ENCODE measurements at places on chromosomes 5 and 9.

- DNase-seq: no peak
These were observed 28.2 kb downstream of the GABRP start for GRCh38 chr5:170811719-170812118.

GRCh38 chr5:140372971-140373487 is 13.0 kb downstream of the SLC4A9 start:
- DNase-seq: peak; percentile 45

GRCh38 chr9:127553793-127554192 is 58.3 kb upstream of the STXBP1 start:
- DNase-seq: no peak

GRCh38 chr5:81986126-81986525 is 14.3 kb downstream of the ATG10 start:
- no peak for DNase-seq

- peak; percentile 35 for DNase-seq
These were observed 43.4 kb upstream of the BICD2 start for GRCh38 chr9:92807757-92808725.

DNA sequence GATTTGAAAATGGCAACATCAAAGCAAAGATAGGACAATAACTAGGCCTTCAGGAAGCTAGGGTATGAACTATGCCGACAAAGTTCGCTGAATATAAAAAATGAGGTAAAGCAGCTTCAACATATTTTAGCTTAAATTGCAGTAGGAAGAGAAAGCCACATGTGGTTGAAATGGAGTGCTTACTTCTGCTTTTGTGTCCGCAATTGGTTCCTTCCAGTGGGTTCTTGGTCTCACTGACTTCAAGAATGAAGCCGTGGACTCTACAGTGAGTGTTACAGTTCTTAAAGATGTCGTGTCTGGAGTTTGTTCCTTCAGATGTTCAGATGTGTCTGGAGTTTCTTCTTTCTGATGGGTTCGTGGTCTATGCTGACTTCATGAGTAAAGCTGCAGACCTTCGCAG is 95.2 kb downstream of the APTX start:
- no peak for DNase-seq

DNA sequence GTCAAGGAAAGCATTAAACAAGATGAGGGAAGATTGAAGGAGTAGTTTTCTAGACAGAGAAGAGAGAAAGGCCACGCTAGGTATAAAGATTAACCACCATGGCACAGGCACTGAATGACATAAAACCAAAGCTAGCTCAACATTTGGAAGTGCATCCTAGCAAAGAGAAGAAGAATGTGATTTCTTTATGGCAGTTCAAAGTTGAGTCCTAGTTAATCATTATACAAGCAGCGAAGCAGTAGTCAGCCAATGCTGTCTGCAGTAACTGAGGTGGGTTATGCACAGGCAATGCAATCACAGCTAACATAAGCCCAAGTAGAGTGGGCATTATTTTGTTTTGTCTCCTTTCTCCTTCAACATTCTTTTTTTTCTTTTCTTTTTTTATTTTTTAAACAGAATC is 24.0 kb upstream of the ANKRD31 start:
- DNase-seq: no peak

DNA sequence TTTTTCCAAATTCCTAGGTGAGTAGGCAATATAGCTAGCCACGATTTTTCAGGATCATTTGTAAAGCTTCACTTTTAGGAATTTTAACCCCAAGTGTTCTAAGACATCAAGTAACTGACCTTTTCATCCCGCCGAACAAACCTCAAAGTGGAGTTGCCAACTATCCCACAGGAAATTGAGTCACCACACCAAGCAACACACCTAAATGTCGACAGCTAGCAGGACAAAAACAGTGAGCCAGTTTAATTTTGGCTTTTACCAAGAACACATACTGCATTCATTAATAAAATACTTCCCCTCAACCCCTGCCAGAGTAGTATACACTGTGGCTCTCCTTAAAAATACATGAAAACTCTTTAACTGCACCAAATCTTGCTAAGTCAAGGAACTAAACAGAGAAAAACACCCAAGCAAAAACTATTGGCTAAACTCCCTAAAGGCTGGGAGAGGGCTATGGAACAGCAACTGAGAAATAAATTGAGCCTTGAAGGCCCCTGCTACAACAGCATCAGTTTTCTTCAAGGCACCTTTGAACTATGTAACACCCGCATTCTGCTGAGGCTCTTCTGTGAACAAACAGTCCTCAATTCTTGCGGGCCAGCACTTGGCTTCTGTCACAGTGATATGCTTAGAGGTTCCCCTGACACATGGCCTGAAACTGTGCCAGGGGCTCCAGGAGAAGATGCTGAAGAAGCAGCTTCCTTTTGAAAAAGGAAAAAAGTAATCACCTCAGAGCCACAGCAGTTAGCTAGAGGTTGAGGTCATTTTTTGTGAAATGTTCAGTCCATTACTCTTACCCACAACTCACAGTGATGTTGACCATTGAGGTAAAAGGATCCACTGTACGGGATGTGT is 459.6 kb downstream of the RAB3C start:
- DNase-seq: no peak

- no peak for DNase-seq
These were observed 161.0 kb downstream of the PBX3 start for GRCh38 chr9:125908136-125908535.

GRCh38 chr5:151222790-151223446 is 974 bp downstream of the CCDC69 start:
- peak; percentile 55 for DNase-seq

- DNase-seq: no peak
These were observed 372.1 kb downstream of the ARRDC3 start for GRCh38 chr5:91011029-91011428.

- peak; percentile 34 for DNase-seq
These were observed at the start of gene RHOBTB3 for GRCh38 chr5:95730730-95731570. Gene RHOBTB3, plus strand, starts transcription at chr5:95731336. Its CDS starts 347 bp downstream, at chr5:95731683.
